ENCODE measurements at places on chromosomes 7 and 10.

DNA sequence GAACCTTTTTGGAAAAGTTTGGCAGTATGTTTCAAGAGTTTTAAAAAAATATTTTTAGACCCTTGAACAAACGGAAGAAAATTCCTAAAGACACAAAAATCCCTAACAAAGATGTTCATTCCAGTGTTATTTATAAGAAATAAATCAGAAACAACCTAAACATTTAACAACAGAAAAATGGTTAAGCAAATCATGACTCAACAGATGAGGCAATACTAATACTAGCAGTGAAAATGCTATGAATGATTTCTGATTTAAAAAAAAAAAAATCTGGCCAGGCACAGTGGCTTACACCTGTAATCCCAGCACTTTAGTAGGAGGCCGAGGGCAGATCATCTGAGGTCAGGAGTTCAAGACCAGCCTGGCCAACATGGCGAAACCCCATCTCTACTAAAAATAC, 61.0 kb downstream of the ARHGAP12 start:
- DNase-seq: no peak

DNA sequence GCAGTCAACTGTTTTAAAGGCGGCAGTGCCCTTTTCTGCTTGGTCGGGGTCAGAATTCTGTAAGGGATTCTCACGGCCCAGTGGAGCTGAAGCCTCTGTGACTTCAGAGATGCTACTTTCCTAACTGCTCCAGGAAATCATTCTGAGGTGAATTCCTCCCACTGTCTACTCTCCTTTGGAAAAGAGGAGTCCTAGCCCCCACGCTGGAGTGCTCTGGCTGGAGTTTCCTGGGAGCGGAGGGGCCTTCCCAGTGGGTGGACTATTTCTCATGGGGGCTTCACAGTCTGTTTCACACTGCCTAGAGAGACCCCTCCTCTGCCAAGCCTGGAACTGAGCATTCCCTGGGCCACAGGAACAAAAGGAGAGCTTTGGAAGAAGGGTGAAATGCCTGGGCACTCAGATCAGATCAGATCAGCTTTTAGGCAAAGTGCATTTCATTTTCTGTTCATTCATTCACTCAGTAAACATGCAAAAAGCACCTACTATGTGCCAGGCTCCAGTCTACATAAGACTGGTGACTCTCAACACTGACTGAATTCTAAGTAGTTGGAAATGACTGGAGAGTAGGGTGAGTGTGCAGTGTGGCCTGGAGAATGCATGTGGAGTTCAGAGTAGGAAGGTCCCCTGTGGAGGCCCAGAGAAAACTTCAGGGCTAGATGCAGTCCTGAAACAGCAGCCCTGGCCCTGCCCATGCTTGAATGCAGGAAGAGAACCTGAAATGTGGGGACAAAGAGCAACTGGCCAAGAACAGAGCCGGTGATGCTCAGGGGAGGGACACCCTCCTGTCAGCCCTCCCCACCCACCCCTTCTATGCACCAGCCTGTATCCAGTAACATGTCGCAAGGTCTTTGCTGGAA, 12.2 kb downstream of the ZNF488 start:
- DNase-seq: no peak

GRCh38 chr7:111090846-111091245, at the start of gene LRRN3:
LRRN3 (plus strand) TSS chr7:111091127; CDS start chr7:111122773, 31,646 bp downstream.
- no peak for DNase-seq

DNA sequence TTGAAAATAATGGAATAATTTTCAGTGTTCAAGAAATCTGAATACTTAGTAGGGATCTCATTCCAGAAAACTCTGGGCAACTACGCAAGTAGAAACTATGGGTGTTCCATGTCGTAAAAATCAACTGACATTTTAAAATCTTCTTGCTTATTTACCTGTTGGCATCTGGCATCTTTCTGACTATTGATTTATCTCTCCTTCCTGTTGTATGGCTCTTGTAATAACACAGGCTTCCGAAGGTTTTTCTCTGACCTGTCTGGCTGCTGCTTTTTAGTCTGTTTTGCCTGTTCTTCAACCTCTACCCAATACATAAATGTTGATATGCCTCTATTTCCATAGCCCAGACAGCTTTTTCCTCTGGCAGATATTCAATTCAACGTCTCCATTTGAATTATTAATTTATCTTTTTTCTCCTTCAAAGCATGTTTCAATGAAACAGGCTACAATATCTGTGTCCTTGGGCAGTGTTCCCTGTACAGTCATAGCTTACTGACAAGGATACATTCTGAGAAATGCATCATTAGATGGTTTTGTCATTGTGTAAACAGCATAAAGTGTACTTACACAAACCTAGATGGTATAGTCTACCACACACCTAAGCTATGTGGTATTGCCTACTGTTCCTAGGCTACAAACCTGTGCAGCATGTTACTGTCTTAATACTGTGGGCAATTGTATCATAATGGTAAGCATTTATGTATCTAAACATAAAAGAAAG, 105.9 kb upstream of the ETV1 start:
- DNase-seq: no peak

- no peak for DNase-seq
Measured at GRCh38 chr7:107778283-107778682, 24.7 kb downstream of the SLC26A3 start.

DNA sequence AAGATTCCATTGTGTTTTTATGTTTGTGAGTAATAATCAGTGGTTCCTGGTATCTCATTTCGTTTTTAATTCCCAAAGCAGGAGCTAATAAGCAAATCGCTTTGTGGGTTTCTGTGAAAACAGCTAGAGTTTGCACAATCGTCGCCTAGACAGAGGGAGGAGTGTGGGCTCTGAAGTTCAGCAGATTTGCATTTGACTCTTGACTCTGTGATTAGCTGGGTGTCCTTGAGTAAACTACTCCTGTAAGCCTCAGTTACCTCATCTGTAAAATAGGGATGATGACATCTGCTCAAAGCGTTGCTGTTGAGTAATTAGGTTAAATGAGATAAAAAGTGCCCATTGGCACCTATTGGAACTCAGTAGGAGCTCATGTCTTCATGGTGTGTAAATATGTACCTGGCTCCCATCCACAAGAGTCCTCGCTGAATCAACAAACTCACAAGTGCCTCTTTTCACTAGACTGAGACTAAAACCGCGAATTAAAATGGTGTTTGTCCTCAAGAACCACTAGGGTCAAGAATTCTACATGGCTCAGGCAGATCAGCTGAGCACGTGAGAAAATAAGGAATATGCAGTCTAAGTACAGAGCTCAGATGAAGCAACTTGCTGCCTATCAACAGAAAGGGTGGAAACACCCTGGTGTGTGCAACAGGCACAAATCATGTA, 385.8 kb upstream of the C7orf33 start:
- no peak for DNase-seq

- no peak for DNase-seq
Measured at GRCh38 chr10:62341419-62341818, 32.8 kb upstream of the ZNF365 start.

DNA sequence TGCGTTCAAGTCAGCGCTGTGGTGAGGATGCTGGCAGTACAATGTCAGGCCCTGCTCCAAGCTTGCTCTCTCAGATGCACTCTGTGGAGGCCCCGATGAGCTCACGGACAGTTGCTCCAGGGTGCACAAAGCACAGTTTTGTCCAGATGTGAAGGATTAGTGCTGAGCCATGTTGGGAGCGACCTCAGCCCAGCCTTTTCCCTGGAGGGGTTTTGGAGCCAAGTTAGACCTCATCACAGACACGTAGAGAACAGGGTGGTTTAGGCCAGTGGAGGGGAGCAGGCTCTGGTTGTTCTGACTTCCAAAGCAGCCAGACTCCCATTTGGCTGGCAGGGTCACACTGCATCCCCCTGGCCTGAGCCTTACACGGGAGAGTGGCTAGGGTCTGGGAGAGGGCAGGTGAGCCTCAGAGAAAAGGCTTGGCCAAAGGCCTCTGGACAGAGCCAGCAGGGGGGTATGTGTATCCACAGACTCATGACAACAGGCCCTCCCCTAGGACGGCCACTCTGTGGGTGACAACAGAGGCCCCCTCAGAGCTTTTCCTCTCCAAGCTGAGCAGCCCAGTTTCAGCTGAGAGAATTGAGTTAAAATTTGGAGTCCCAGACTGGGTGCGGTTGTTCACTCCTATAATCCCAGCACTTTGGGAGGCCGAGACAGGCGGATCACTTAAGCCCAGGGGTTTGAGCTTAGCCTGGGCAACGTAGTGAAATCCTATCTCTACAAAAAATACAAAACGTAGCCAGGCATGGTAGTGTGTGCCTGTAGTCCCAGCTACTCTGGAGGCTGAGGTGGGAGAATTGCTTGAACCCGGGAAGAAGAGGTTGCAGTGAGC, 4.7 kb downstream of the PLAC9 start:
- no peak for DNase-seq
